Fibroblast of lung (primary cell): ENCODE measurements at places on chromosomes 13 and 19. TPM values are rescaled to one million over a fixed set of nuclear protein-coding genes. Genes with fewer than 3 reads are reported as not detected.

BEST2 gene
- not detected in 2 replicates for total RNA-seq

GRCh38 chr19:16115301-16116039 is 3.8 kb downstream of the RAB8A start:
- H3K27ac ChIP-seq, result no peak overlapping the region
- H3K27me3 ChIP-seq, result no peaks in the 10 kb centered on the region
- peaks cover 9% of the 10 kb centered on the region for H3K4me1 ChIP-seq
- H3K4me3 ChIP-seq, result no peak overlapping the region

DNA sequence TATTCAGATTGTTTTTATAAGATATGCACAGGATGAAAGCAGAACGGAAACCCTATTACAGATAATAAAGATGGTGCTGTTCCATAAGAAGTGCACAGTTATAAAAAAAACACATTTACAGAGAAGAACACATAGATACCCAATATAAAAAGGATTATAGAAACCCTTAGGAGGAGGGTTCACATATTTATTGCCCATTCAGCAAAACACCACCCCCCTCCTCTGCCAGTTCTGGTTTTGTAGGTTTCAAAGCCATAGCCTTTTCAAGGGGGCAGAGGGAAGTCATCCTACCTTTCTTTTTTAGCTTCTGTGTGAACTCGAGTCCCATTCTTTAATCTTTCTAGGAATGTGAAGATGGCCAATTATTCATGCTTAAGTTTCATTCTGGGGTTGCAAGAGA is 511.2 kb downstream of the GPC5 start:
- H3K36me3 ChIP-seq, result no peaks in the 10 kb centered on the region
- DNase-seq, result no peak
- H3K27ac ChIP-seq, result no peak overlapping the region
- H3K4me3 ChIP-seq, result no peak overlapping the region

GRCh38 chr13:66665991-66666390 is 564.1 kb downstream of the PCDH9 start:
- no peak overlapping the region for H3K27ac ChIP-seq
- no peaks in the 10 kb centered on the region for H3K27me3 ChIP-seq
- peak; percentile 77 for DNase-seq
- no peaks in the 10 kb centered on the region for H3K4me1 ChIP-seq
- no peak overlapping the region for H3K4me3 ChIP-seq

GRCh38 chr13:77409412-77409811 is 82.5 kb upstream of the MYCBP2 start:
- H3K4me1 ChIP-seq, result no peaks in the 10 kb centered on the region
- DNase-seq, result no peak
- no peak overlapping the region for H3K4me3 ChIP-seq
- no peaks in the 10 kb centered on the region for H3K27me3 ChIP-seq
- H3K36me3 ChIP-seq, result no peaks in the 10 kb centered on the region
